ENCODE measurements at places on chromosomes 13 and 19.
A peak's percentile ranks its signal among the peaks of the same experiment; 100 is the strongest.

DNA sequence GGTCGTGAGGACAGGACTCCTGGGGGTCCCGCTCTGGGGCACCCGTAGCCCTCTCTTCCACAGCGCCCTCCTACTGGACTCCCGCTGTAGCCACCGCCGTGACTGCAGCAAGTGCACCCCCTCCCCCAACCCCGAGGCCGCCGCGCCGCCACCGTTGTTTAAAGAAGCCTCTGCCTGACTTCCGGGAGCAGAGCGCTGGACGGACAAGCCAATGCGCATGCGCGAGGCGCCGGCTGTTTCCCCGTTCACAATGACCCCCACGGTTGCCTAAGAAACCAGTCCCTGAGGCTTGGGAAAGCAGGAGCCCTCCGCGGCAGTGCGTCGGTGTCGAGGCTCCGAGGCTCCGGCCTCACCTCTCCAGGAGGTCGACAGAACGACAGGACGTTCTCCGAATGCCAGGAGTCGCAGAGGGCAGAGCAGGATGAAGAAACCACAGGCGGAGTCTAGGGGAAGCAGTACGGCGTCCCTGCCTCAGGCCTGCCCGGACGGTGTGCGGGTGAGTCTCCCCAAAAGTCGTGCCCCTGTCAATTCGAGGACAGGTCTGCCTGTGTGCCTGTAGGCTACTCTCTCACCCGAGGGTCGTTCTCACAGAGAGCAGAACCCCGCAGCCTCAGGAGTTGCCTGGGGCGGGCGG is 70.5 kb upstream of the ZNF420 start:
- DNase-seq: peak; percentile 81

- DNase-seq: no peak
Observed at GRCh38 chr13:40589285-40590109, 76.9 kb downstream of the FOXO1 start.

DNA sequence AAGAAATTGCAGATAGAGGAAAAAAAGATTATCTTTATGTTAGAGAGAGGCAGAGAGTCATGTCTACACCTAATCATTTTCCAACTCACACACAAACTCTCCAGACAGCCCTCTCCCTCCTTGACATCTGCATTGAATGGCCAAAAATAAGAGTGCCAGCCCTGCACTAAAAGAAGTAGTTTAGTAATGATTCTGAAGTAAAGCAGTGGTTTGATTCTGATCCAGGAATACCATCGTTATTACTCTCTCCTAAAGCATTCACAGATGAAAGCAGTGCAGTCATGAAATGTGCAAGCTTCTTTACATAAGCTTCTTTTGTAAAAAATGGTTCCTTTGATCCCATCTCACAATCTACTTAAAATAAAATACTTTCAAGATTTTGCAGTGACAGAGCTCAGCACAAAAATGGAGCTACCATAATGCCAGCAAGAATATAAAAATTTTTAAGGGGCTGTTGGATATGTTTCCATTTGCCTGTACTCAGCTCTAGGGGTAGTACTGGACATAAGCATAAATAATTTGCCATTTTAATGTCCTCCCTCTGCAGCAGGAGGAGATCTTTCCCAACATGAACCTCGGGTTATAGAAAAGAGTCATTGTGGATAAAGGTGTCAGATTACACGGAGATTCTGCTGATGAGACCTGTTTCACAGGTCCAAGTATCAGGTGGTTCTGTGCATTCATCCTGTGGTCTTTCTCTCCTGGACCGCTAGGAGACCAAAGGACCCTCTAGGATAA is 406.3 kb downstream of the DCT start:
- DNase-seq: no peak

- no peak for DNase-seq
Observed at GRCh38 chr19:22901431-22902130, 69.5 kb downstream of the ZNF723 start.

DNA sequence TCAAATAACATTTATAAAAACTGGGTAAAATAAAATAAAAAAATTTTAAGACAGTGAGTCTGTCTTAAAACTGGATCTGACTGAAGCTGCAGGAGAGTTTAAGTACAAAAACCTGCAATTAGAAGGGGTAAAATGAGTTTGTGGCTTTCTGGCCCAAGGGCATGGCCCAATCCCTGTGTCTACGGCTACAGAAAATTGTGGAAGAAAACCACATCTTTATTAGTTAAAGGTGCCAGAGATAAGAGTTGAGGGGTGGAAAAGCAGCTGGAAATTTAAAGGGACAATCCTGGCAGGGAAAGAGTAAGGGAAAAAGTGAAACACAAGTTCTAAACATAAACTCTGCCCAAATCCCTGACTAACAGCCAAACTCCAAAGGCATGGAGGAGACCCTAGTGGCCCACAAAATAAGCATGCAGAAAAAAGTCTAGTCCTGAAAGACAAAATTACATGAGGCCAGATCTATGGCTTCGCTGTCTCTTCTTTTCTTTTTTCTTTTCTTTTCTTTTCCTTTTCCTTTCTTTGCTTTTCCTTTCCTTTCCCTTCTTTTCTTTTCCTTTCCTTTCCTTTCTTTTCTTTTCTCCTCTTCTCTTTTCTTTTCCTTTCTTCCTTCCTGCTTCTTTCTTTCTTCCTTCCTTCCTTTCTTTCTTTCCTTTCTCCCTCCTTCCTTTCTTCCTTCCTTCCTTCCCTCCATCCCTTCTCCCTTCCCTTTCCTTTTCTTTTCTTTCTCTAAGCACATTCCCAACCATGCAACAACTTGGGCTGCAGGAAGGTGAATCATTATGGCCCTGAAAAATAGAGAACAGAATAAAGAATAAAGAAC is 23.5 kb upstream of the DLEU7 start:
- no peak for DNase-seq

DNA sequence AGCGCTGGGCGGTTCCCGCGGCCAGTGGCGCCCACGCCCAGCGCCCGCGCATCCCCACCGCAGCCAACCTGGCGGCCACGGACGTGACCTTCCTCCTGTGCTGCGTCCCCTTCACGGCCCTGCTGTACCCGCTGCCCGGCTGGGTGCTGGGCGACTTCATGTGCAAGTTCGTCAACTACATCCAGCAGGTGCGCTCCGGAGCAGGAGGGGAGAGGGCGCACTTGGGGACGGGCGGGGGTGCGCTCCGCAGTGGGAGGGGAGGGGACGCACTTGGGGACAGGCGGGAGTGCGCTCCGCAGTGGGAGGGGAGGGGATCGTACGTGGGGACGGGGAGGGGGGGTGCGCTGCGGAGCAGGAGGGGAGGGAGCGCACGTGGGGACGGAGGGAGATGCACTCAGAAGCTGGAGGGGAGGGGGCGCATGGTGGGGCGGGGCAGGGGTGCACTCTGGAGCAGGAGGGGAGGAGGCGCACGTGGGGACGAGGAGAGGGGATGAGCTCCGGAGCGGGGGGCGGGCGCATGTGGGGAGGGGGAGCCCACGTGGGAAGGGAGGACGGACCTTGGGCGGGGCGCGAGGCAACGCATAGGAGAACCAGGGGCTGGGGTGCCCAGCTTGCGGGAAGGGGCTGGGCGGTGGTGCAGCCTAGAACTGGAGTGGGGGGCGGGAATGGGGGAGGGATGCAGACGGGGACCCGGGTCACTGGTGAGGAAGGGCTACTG is 1.5 kb downstream of the KISS1R start:
- peak; percentile 28 for DNase-seq

- DNase-seq: no peak
Observed at GRCh38 chr13:79522583-79522982, 41.6 kb downstream of the NDFIP2 start.

DNA sequence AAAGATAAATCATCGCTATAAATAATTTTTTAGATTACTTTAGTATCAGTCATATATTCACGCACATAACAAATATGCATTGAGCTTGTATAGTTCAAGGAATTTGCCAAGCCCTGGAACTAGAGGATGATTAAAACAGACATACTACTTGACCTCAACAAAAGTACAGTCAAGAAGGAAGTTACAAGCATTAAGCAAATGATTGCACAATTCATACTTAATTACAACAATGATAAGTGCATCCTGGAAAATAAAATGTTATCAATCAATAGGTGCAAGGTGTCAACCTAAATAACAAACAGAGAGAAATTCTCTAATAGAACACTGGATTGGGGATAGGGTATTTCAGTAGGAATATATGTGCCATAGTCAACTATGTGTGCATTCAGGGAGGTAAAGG is 491.2 kb downstream of the GPC5 start:
- DNase-seq: no peak

DNA sequence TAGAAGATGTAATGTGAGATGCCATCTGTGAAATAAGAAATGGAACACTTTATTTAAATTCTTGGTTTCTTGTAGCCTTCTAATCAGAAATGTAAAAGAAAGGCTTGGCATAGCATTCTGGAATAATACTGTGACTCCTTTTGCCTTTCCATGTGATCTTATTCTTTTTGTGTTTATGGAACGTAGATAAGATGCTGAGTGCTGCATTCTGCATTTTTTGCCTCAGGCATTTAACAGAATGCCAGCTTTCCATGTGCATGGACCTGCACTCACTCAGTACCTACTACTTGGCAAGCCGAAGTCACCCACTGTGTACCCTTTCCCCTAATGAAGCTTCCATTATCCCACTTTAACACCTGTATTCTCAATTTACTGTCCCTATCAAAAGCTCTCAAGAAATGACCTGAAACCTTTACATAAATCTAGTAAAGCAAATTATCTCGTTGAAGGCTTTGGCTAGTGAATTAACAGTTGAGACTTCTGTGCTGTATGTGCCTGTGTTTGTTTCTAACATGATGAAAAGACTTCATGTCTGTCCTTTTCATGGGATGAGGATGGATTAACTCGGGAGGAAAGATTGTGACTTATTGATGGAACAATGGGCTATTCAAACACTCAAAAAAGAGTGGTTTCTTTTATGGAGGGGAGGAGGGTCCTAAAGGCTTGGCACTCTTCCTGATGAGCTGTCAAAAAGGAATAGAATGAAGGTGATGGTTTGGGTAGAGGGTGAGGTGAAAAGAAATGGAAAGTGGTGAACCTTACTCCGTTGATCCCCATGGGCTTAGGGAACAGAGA is 44.7 kb upstream of the FRY start:
- peak; percentile 60 for DNase-seq

GRCh38 chr13:21531455-21531854 is 72.4 kb upstream of the ZDHHC20 start:
- DNase-seq: no peak

DNA sequence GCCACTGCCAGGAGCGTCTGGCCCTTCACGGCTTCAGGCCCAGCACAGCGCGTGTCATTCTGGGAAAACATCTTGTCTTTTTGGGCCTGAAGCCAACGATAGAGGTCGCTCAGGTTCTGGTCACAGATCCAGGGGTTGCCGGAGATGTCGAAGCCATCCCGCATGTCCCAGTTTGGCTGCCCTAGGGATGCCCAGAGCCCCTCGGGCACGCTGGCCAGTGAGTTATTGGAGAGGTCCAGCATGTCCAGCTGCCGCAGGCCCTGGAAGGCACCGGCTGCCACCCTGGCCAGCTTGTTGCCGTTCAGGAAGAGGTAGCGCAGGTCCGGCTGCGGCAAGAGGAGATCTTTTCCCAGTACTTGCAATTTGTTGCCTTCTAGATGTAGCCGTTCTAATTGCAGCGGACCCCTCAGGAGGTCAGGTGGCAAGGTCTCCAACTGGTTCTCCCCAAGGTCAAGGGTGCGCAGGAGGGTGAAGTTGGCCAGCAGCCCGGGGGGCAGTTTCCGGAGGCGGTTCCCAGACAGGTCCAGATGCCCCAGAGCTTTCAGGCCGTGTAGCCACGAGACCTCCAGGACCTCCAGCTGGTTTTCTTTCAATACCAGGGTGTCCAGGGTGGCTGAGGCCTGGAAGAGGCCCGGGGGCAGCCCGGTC is 1.8 kb downstream of the LRG1 start:
- peak; percentile 88 for DNase-seq

DNA sequence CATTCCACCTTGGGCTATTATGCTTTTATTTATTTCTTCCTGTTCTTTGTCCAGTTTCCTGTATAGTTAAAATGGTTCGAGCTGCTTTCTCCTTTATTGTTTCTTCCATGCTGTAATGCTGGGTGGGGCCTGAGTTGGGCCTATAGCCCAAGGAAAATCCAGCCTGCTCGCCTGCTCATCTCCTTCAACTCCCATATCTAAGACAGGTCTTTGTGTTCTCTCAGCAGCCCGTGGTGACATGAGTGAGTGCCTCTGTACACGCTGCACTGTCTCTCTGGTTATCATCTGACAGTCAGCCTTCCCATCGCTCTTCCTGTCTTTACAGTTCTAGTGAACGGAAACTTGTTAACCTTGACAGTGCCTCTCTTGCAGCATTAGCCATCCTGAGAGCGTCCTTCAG is 221.9 kb upstream of the SLC10A2 start:
- no peak for DNase-seq

- no peak for DNase-seq
Observed at GRCh38 chr13:92804926-92805325, 421.7 kb upstream of the GPC6 start.

- no peak for DNase-seq
Observed at GRCh38 chr19:41575998-41576397, at the start of gene CEACAM21. CEACAM21 (plus strand) TSS chr19:41576166; CDS start chr19:41576275, 109 bp downstream.

DNA sequence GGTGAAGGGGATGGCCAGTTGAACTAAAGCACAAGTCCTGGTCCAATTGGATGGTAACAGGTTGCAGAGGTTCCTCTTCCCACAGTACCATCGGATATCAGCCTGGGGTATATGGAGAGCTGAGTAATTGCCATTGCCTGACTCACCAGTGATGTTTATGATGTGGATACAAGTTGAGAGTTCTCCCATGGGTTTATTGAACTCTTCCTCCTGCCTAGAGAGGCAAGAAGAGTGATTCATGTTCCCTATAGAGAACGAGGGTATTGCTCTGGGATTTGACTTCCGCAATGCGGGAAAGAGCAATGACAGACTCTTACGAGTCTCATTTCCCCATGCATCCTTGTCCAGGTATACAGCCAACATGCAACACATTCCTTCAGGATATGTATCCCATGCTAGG is 111.3 kb upstream of the PCDH9 start:
- DNase-seq: no peak

GRCh38 chr13:34004676-34005075 is 186.7 kb downstream of the RFC3 start:
- no peak for DNase-seq

DNA sequence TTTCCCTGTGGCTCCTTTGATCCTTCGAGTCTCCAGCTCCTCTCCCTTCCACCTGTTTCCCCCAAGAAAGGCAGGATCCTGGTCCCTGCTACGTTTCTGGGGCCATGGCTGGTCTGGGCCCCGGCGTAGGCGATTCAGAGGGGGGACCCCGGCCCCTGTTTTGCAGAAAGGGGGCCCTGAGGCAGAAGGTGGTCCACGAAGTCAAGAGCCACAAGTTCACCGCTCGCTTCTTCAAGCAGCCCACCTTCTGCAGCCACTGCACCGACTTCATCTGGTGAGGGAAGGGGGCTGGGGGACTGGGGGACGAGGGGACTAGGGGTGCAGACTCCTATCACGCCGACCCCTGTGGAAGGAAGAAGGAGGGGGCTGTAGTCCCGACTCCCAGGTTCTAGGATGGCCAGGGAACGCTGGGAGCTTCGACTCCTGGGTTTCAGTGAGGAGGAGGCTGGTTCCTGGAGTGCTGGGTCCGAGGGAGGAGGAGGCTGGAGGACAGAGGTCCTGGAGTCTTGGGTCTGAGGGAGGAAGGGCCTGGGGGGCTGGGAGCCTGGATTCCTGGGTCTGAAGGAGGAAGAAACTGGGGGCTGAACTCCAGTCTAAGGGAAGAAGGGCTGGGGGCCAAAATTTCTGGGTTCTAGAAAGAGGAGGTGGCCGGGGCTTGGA is 524 bp downstream of the PRKCG start:
- no peak for DNase-seq

GRCh38 chr19:48196321-48196763 is 25.9 kb downstream of the ZSWIM9 start:
- DNase-seq: peak; percentile 60

- no peak for DNase-seq
Observed at GRCh38 chr13:26614721-26615120, 57.2 kb downstream of the WASF3 start.

Measured in NCI-H1105 treated with DMSO at 0.1 percent for 48 hours (cell line).